ENCODE measurements at places on chromosomes 4 and X.

DNA sequence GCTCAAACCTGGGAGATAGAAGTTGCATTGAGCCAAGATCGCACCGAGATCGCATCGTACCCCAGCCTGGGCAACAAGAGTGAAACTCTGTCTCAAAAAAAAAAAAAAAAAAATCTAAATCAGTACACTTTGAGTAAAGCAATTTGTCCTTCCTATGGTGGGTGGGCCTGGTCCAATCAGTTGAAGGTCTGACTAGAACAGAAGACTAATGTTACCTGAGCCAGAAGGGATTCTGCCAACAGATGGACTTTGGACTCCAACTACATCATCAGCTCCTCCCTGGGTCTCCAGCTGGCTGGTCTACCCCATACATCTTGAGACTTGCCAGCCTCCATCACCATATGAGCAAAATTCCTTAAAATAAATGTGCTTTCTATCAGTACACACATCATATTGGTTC, 155.2 kb downstream of the DHRSX start:
- DNase-seq, result no peak

DNA sequence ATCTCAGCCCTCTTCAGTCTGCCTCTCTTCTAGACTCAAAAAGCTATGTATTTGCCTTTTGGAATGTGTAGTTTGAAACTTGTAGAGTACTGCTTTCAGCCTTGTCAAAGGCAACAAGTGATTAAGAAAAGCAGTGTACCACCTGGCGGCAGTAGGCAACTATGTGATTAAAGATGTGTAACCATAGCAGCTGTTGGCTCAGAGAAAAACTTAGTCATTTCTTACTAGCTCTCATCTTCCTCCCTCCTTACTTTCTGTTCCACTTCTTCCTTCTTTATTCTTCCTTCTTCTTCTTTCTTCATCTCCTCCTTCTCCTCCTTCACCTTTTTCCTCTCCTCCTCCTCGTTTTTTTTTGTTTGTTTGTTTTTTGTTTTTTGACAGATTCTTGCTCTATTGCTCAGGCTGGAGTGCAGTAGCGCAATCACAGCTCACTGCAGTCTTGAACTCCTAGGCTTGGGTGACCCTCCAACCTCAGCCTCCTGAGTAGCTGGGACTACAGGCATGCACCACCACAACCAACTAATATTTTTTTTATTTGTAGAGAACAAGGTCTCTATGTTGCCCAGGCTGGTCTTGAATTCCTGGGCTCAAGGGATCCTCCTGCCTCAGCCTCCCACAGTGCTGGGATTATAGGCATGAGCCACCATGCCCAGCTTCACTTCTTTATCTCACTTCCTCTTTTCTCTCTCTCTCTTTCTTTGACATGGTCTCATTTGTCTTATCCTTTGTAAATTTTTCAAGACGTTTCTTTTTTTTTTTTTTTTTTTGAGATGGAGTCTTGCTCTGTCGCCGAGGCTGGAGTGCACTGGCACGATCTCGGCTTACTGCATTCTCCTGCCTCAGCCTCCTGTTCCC, 32.6 kb downstream of the ABHD18 start:
- peak; percentile 5 for DNase-seq

DNA sequence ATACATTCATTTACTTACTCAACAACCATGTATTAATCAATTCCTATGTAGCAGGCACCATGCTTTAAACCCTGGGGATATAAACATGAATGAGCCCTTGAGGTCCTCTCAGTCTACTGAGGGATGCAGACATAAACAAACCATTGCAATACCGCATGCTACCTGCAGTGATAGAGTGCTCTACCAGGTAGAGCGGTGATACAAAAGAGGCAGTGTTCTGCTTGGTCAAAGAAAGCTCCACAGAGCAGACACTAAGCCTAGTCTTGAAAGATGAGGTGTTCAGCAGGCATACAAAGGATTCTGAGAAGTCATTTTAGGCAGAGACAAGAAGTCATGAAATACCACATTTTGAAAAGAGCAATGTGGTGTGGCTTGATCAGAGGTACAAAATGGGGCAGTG, 26.9 kb upstream of the AMOT start:
- no peak for DNase-seq

GRCh38 chr4:122050841-122051240, 99.0 kb upstream of the TRPC3 start:
- DNase-seq, result no peak

- peak; percentile 41 for DNase-seq
These were observed 204.8 kb upstream of the NUDT6 start for GRCh38 chr4:123127218-123127617.

- no peak for DNase-seq
These were observed 9.1 kb downstream of the GRPEL1 start for GRCh38 chr4:7058792-7059191.

- DNase-seq, result peak; percentile 78
These were observed 16.0 kb downstream of the NBDY start for GRCh38 chrX:56744996-56745395.

DNA sequence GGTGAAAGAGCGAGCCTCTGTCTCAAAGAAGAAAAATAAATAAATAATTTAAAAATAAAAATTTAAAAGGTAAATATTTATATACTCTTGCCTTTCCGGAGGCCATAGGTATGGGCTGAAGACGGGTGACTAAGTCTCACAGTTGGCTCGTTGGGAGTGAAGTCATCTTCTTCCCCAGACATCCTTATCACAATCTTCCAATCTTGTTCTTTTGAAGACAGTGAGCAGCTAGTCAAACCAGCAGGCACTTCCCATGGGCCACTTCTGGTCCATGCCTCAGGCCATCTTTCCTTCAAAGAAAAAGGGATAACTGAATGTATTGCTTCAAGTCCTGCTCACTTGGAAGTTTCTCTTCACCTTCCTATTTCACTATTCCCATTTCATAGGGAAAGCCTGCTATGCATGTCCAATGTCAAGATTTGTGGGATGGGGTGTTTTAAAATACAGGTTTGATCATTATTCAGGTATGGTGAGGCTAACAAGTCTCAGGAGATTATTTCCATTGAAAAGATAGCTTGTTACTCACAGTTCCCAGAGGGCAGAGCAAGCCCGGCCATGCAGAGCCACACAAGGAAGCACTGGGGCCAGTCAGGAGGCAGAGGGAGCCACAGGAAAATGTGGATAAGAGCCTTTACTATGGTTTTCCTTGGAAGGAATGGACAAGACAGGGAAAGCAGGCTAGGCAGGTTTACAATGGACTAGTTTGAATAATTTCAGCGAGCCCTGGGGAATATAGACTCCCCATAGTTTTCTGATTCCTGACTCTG, 33.3 kb upstream of the VCX2 start:
- DNase-seq, result no peak

DNA sequence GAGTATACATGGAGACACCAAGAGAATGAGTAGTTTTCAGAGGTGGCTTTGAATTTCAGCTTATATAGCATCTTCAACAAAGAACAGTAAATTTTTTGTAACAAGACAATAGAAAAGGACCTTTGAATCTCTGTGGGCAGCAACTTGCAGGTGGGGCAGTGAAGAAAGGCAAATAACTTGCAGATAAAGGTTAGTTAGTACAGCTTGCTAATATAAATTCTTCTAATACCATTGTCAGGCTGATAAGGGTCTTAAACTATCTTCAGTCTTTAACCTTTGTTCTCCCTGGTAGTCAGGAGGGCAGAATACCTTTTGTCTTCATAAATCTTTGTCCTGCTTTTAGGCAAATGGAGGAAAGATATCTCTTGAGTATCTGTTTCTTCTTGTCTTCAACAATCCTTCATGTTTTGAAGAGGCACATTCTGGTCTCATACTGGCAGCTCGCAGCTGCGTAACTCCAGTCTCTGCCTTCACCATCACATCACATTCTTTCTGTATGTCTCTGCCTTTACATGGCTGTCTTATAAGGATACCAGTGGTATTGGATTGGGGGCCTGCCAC, 16.0 kb downstream of the ANXA3 start:
- no peak for DNase-seq

GRCh38 chr4:76990288-76991080, 40.9 kb downstream of the SEPTIN11 start:
- DNase-seq, result peak; percentile 95

DNA sequence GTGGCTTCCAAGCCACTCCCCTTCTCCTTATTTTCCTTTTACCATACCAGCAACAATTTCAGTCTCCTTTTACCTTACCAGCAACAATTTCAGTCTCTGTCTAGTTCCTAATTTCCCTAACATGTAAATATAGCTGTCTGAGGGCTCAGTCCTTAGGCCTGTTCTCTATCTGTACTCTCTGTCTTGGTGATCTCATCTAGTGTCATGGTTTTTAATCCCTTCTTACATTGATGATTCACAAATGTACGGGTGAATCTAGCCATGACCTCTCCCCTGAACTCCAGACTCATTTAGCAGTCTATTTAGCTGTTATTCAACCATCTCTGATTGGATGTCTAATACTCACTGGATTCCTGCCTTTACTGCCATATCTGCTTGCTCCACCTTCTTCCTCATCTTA, 7.2 kb downstream of the IL15 start:
- DNase-seq, result peak; percentile 91

- DNase-seq, result no peak
These were observed 21.6 kb downstream of the JAKMIP1 start for GRCh38 chr4:6178757-6179156.

DNA sequence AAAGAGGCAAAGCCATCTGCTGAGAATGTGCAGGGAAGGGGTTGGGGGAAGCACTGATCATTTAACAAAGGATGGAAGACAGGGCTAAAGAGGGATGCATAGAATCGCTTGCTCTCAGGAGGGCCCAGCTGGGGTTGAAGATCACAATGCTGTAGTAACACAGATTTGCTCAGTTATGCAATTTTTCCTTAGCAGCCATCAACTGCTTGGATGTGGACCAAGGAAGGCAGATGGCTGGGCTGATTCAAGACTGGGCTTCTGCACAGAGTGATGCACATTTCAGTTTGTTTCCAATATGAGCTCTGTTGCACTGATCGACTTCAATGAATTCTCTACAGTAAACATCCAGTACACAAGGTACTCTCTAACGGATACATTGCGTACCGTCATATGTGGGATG, 127.8 kb upstream of the TBL1X start:
- DNase-seq, result no peak

DNA sequence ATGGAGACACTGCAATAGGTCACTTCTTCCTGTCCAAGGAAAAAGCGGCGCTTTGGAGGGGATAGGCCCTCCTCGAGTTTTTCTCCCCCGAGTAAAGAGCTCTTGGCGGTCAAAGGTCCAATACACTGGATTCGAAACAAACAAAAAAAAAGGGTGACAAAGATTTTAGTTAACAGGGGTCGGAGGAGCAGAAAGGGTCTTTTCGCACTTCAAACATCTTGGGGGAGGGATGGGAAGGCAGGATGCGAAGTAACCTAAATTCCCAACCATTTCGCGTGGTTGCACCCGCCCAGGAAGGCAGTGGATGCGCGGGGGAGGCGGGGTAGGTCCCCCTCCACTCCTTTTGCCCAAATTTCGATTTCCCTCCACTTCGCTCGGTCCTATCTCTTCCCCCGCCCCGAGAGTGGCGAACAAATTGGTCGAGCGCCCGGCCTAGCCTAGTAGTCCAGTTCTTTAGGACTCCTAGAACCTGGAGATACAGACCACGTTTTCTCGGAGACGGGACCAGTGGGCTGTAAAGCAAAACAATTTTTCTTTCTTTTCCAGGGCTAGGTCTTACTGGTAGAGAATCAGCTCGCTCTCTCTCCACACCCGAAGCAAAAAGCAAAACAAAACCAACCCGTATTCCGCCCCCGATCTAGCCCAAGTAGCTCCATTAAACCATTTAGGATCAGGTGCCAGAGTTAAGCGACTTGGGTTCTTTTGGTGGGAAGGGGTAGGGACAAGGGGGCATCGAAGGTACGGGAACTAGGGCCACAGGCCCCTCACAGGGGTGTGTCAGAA, 2.0 kb upstream of the STAG2 start:
- DNase-seq, result peak; percentile 20

DNA sequence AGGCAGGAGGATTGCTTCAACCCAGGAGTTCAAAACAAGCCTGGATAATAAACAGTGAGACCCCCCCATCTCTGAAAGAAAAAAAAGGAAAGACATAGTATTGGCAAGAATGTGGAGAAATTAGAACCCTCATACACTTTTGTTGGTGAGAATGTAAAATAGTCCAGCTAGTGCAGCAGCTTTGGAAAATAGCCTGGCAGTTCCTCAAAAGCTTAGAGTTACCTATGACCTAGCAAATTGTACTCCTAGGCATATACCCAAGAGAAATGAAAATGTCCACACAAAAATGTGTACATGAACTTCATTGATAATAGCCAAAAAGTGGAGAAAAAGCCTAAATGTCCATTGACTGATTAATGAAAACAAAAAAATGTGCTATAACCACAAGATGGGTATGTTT, 21.3 kb downstream of the THAP9 start:
- no peak for DNase-seq

DNA sequence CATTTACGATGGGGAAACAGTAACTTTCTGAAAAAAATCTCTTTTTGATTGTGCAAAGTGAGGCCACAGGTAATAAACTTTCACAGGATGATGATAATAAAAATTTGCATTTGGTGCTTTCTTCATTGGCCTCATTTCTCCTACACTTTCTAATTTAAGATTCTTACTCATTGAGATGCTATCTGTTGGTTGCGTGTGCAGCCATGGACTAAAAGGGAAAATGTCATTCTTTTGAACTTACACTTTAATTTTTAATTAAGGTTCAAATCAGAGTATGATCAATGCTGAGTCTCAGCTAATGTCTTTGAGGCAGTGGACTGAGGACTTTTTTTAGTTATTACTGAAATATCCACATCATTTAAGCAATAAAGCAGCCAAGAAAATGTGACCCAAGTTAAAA, 87.6 kb downstream of the SEL1L3 start:
- DNase-seq, result peak; percentile 20

- peak; percentile 44 for DNase-seq
These were observed 119.5 kb upstream of the CHRDL1 start for GRCh38 chrX:110915111-110915510.

DNA sequence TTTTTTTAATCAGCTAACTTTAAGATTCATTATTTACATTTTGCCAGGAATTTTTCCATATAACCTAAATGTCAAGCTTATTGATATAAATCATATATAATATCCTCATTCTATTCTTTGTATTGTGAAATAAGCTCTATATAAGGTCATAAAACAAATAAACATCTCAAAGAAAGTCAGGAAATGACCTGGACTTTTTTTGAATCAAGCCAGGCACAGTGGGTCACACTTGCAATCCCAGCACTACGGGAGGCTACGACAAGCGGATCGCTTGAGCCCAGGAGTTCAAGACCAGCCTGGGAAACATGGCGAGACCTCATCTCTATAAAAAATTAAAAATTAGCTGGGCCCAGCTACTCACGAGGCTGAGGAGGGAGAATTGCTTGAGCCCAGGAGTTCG, 88.9 kb downstream of the RBM47 start:
- no peak for DNase-seq

DNA sequence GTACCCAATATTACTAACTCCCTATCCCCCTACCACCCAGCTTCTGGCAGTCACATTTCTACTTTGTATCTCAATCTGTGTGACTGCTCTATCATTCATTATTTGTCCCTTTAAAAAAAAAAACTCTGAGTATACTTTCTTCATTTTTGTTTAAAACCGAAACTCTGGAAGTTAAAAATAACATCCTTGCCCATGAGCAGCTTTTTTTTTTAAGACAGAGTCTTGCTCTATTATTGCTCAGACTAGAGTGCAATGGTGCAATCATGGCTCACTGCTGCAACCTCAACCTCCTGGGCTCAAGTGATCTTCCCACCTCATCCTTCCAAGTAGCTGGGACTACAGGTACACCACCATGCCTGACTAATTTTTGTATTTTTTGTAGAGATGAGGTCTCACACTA, 15.8 kb downstream of the UBE2K start:
- DNase-seq, result peak; percentile 47

GRCh38 chr4:23775694-23776093, 114.2 kb downstream of the PPARGC1A start:
- no peak for DNase-seq
